ENCODE measurements at places on chromosomes 1 and 21.

- DNase-seq: peak; percentile 76
Measured at GRCh38 chr1:31412732-31413404, at the start of gene SERINC2. SERINC2 (plus strand) TSS chr1:31413213; CDS start chr1:31413266, 53 bp downstream.

DNA sequence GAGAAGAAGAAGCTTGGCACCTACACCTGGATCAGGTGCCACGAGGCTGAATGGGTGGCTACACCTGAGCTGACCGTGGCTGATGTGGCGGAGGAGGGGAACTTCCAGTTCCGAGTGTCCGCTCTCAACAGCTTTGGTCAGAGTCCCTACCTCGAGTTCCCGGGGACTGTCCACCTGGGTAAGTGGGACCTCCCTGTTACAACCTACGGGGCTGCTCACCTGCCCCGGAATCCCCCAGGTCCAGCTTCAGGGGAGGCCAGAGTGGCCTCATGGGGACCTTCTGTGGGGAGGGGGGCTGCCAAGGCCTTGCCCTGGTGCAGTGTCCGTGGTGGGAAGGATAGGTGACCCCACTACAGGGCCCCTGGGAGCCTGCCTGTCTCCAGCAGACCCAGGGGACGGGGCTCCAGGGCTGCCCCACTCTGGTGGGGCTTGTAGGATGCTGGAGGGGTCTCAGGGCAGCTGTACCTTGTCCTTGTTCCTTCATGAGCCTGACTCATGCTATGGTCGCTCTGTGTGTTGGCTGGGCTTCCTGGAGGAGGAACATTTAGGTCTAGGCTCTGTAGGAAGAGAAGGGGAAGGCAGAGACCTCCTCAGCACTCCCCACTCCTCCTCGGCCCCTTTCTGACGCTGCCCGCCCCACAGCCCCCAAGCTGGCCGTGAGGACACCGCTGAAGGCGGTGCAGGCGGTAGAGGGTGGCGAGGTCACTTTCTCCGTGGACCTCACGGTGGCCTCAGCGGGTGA is 7.2 kb downstream of the OBSCN start:
- DNase-seq: no peak

GRCh38 chr1:24643363-24644099 is 429 bp downstream of the SRRM1 start:
- peak; percentile 31 for DNase-seq

GRCh38 chr1:23551849-23552248 is 7.5 kb downstream of the ID3 start:
- DNase-seq: no peak

DNA sequence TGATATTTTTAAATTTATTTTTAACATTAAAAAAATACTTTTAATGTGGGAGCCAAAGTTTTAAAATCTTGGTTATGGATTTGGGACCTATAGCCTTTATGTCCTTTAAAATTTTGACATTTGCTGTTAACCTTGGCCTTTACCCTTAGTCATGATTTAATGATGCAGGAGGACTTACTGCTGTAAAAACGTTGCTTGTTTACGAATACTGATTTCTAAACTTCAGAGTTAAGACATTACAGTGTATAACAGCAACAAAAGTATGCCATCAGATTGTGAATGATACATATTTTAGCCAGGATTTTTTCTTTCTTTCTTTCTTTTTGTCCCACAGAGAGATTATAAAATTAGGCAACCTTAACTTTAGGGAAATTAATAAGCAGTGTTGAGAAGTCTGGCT is 8.9 kb downstream of the RBM15 start:
- no peak for DNase-seq

GRCh38 chr1:18293291-18293690 is 185.7 kb downstream of the IGSF21 start:
- no peak for DNase-seq

DNA sequence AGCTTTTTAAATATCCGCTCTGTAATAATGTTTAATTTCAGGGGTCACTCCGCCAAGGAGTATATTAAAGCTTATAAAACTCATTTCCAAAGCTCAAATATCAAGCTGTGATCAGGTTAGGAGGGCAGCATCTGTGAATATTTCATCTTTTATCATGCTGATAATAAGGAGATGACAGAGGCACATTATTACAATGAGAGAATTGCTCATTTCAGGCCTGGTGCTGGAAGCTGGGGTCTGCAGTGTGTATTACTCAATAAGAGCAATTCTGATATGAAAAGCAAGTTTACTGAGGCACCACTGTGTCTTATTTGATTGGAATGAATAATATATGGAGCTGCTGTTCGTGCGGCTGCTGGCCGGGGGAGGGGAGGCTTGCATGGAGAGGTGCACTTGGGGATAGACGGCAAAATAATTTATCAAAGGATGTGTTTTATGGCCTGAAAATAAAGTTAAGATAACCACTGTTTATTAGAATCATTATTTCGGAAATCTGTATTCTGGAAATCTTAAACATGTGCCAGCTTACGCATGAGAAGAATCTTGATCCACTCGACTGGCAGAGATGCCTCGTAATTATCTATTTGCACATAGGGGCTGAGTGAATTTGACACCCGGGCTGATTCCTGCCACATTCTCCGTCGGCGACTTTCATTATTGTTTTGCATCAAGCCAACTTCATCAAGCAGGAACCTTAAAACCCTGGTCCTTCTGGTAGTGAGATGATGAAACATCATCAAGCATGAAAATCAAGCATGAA is 173.2 kb downstream of the RRAGC start:
- no peak for DNase-seq

DNA sequence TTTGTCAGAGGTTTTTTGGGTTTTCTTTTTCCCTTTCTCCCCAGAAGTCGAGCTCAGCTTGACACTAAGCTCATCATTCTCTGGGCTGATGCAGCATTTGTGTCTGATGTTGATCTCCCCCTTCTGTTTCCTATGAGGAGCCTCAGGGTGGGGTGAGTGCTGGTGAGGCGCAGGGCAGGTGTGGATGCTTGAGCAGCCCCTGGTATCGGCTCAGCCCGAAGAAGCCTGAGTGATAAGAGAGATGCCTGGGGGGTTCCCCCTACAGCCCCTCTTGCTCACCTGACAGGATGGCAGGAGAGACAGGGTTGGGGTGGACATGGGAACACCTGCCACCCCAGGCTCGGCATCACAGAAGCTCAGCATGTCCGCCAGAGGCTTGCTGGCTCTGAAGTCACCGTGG is 239.0 kb downstream of the RHOU start:
- no peak for DNase-seq

DNA sequence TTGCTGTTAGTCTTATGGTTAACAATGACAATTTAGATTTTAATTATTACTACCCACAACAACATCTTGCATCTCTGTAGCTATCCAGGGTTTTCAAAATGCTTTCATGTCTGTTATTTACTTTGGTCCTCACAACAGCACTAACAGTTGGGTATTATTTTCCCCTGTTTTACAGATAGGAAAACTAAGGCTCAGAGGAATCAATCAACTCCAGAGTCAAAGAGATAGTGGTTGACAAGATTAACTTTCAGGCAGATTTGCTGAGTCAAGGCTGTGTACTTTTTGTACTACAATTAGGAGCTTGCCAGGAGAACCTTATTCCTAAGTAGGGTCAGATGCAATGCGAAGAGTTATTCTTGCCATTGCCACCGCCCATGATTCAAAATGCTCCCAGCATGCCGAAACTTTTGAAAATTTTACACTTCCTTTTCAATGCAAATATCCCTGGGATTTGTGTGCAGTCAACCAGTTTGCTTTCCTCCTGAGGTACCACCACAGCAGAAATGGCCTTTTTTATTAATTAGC is 49.4 kb upstream of the ROR1 start:
- DNase-seq: no peak

GRCh38 chr1:95386371-95386770 is 152.4 kb downstream of the RWDD3 start:
- DNase-seq: no peak

DNA sequence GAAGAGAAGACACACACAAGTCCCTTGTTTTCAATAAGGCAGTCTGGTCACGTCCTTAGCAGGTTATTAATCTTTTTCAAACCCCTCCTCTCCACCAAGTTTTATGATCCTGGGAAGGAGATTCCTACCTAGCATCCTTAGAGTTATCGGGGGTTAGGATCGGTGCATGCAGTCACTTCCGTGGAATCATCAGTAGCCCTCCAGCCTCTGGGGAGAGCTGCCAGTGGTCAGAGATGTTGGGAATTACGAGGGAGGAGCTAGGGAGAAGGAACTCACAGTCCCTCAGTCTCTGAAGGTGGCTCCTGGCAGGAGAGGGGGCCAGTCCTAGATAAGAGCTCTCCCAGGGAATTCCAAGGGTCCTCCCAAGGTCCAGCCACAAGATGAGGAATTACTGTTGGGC is 57.7 kb upstream of the ATP5PO start:
- no peak for DNase-seq

- DNase-seq: no peak
Measured at GRCh38 chr1:155499263-155499662, 63.3 kb downstream of the ASH1L start.

DNA sequence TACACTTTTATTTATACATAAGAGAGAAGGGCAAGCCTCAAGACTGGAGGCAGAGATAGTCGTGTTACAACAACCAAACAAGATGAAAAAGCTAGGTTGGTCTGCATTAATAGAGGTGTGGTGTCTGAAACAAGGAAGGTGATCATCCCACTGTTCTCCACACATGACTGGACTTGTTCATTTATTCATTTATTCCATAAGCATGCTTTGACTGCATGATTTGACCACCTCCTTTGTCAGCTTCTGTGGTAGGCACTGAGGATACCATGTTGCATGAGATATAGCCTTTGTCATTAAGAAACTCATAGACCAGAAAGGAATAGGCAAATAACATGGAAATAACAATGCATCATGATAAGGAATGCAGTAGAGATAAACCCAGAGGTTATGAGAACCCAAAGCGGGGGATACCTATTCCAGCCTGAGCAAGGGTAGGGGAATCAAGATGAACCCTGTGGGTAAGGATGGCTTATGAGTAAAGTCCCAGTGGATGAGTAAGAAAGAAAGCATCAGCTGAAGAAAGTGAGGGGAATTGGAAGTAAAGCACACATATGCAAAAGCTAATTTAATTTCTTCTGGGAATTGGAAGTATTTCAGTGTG is 173.7 kb upstream of the FGGY start:
- DNase-seq: no peak

- peak; percentile 12 for DNase-seq
Measured at GRCh38 chr1:55702064-55702463, 486.9 kb upstream of the USP24 start.

GRCh38 chr1:42266253-42267135 is 68.5 kb downstream of the FOXJ3 start:
- no peak for DNase-seq

DNA sequence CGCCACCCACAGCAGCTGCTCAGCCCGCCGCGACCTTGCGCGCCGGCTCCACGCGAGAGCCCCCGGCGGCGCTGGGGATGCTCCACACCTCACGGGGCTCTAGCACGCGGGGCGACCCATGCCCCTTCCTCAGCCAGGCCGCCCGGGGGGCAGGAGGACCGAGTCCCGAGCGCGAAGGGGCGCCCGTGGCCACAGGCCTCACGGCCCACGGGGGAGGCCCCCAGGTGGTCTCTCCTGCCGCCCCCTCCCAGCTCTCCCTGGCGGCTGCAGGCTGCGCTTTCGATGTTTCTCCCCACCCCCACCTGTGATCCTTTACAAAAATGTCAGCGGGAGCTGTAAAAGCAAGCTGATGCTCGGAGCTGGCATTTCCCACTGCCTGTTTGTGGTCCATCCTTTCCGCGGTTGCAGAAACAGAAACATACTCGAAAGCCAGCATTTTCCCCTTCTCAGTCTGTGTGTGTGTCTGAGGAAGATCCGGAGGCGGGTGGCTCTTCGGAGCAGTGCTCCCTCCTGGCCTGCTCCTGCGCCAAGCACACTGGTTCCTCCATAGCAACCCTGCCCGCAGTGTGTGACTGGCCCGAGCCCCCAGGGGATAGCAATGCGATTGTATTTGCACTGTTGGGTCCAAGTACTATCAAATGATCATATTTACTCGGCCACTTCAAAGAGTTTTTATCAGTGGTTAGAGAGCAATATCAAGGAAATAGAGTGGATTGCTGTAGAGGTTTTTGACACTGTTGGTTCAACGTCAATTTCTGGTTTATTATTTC is 2.1 kb downstream of the KIF26B start:
- no peak for DNase-seq

DNA sequence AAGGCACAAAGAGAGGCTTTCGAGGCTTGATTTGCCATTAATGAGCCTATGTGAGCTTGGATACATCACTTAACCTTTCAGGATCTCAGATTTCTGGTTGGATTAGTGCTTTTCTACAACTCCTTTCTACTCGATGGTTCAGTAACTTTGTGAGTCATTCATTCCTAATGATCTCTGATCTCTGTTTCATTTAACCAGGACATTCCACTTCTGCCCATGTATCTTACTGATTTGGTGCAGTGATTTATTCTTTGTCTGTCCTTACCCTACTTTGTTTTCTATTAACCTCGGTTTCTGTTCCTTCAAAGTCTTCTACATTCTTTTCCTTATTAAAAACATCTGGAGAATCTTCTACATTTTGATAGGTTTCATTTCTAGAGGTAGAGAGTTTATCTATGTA is 94.6 kb upstream of the ZBTB18 start:
- DNase-seq: no peak

DNA sequence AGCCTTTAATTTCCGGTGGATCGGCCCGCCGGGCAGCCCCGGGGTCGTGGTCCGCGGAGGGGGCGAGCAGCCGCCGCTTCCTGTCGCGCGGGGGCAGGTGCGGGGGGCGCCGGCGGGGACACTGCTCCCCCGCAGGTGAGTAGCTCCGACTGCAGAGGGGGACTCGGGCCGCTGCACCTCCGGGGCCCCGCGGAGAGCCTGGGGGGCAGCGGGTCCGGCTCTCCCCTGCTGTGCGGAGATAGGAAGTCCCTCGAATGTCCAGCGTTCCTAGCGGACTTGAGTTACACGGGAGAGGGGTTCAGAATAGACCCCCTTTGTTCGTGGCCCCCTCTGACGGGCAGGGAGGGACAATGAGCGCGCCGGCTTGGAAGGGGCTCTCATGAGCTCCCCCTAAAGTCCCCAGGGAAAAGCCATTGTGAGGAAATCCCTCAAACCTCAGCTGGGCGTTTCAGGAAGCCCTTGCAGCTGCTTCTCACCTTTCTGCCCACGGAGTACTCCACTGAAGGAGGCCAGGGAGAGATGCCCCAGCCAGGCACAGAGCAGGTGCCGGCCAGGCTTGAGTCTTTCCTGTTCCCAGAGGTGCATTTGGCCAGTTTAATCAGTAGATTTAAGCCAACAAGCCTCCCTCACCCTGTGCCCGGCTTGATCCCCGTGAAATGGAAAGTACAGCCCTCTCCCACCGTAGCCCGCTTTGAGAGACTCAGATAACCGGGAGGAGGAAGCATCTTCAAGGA is 925 bp downstream of the PDE9A start:
- DNase-seq: no peak

DNA sequence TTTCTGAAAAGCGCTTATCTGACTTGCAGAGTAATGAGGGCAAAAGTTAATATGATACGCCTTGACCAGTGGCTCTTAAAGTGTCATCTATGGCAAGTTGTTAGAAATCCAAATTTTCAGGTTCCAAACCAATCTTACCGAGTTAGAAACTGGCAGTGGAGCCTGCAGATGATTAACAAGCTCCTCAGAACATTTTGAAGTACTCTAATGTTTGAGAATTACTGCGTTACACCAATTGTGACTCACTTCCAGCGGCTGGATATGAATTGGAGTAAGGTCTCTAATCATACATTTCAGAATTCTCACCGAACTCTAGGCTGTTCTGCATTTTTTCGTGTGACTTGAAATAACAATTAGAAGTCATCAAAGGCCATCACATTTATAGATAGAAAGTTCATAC is 73.5 kb upstream of the TMPRSS15 start:
- DNase-seq: no peak

Data from GM12891 (cell line).